Caki2 (cell line): ENCODE measurements at places on chromosomes 4 and X. TPM values are rescaled to one million over a fixed set of nuclear protein-coding genes. Genes with fewer than 3 reads are reported as not detected.

DNA sequence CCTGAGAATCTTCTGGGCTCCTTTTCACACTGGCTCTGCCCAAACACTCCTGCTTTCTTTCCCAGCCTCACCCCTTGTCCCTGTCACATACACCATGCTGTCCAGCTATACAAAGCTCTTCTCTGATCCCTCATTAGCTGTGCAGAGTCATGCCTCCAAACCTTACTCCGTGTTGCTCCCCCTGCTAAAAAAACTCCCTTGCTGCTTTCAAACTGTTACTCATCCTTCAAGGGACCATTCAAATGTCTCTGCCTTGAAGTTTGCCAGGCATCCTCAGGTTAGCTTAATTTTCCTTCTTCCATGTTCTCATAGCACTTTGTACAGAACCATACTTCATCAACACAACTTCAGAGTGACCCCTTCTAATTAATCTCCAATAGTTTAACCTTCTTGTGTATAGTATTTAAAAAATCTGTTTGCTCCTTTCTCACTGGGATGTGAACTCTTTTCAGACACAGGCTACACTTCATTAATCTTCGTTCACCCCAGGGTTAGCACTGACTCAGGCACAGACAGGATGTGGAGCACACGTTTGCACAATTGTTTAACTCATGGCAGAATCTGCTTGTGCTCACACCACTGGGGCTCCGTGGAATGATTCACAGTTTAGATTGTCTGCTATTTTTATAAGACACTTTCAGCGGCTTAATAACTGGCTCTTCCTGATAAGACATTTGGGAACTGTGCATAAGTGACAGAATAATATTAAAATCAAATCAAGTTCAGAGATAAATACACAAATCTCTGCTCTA, 21.4 kb upstream of the SEL1L3 start:
- peak; percentile 71 for DNase-seq

- DNase-seq, result no peak
Observed at GRCh38 chr4:87031920-87032319, 97.1 kb downstream of the AFF1 start.

Gene PLRG1
- total RNA-seq, result 62.1 and 105 TPM in 2 replicates

Gene ABCG2
- total RNA-seq, result 1.2 and 12.8 TPM in 2 replicates

GRCh38 chr4:101197350-101197749, 150.0 kb downstream of the PPP3CA start:
- no peak for DNase-seq

GRCh38 chr4:5710961-5711478, at the start of gene EVC:
EVC (plus strand) TSS chr4:5711201; CDS start chr4:5711381, 180 bp downstream.
- DNase-seq, result peak; percentile 75

DNA sequence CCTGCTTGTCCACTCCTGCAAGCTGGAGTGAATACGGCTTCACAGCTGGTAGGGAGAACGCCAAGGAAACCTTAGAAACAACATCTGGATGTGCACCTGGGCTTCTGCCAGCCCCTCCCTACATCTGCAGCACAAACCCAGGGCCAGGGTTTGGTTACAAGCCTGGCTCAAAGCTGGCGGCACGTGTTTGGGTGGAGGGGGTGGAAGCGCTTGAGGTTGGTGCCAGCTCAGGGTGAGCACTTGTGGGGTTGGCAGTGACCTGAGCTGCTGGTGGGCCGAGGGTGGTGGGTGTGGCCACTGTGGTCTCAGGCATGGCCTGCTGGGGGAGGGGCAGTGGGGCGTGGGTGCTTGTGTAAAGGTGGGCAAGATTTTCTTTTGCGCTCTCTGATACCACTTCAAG, 15.6 kb downstream of the ELF4 start:
- no peak for DNase-seq

DNA sequence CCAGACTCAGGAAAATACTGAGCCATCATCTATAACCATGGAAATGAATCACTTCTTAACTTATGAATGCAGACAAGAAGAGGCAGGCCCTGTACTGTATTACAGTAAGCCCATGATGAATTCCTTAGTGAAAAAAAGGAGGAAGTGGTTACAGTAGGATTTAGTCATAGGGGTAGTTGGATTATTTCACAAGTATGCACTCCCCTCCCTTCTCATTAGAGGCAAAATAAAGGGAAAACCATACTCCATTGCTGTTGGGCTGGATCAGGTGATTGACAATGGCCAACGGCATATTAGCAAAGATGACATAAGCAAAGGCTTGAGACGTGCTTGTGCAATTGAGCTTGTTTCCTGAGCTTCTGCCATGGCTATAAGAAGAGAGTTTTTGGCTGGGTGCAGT, 181.1 kb upstream of the PRPS2 start:
- peak; percentile 21 for DNase-seq

GRCh38 chr4:99405433-99406115, 29.6 kb downstream of the ADH7 start:
- DNase-seq, result peak; percentile 66

DNA sequence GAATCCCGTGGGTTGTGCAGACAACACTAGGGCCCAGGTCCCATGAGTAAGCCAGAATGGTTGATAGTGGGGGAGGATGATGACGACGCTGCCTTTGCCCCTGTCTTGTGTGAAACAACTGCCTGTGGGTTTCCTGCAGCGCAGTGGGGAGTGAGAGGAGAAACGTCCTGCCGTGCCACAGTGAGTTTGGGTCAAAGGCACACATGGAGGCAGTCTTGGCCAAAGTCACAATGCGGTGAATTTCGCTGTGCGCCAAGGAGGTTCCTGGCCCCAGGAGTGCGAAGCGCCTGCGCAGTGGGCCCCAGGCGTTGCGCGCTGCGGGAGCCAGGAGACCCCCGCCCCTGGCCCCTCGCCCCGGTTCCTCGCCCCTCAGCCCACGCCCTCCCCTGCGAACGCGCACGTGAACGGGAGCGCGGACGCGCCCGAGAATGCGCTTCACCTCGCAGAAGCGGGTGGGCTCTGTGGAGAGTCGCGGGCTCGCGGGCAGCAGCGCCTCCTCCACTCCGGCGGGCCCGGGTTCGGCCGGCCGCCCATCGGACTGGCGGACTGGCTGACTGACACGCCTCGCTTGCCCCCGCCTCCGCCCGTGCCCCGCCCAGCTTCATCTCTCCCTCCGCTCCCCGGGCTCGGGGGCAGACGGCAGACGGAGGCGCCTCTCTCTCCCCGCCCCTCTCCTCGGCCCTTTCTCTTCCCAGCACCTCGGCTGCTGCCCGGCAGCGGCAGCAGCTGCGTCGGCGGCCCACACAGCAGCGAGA, at the start of gene NUDT10:
Gene NUDT10 (plus strand): TSS at position 635 of the 755 bp plus-strand sequence. CDS start 144 bp downstream, outside the sequence.
- DNase-seq, result peak; percentile 80

DNA sequence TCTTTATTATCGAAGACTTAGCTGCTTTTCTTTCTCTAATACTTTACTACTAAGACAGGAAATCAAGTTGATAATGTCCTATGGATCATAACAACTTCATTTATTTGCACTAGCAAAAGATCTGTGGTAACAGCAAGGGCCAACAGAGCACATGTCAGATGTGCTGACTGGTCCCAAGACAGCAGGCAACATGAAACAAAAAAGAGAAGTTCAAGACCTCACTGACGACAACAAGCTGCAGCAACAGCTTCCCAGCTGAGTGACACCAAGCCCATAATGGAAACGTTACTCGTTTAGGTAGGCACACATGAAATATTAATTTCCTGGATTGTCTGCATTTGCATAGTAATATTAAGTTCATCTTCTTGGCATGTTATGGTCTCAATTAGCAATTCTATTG, 126.9 kb downstream of the UNC5C start:
- no peak for DNase-seq

Gene TRIM75
- total RNA-seq, result not detected in 2 replicates

DNA sequence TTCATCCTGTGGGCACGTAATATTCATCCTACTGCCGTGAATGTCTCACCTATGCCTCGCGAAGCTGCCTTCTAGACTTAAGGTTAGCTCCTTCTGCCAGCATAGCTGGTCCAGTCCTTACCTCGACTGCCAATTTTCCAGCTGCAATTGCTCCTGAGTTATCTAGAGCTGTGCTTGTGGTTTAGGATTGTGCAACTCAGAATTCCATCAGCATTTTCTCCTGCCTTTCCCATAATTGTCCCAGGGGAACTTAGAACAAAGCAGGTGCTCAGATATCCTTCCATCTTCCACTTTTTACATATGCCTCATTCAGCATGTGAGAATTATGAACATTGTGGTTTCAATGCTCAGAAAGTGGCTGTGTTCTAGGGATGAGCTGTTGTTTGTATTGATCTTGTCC, 131.4 kb upstream of the ADGRL3 start:
- DNase-seq, result no peak

- no peak for DNase-seq
Observed at GRCh38 chrX:107701493-107702121, 73.3 kb downstream of the PRPS1 start.

- no peak for DNase-seq
Observed at GRCh38 chr4:17811078-17811603, 362 bp downstream of the NCAPG start.

GRCh38 chr4:69823481-69824186, 36.3 kb downstream of the SULT1E1 start:
- peak; percentile 41 for DNase-seq

- DNase-seq, result no peak
Observed at GRCh38 chr4:138252551-138252950, 10.4 kb upstream of the SLC7A11 start.

DNA sequence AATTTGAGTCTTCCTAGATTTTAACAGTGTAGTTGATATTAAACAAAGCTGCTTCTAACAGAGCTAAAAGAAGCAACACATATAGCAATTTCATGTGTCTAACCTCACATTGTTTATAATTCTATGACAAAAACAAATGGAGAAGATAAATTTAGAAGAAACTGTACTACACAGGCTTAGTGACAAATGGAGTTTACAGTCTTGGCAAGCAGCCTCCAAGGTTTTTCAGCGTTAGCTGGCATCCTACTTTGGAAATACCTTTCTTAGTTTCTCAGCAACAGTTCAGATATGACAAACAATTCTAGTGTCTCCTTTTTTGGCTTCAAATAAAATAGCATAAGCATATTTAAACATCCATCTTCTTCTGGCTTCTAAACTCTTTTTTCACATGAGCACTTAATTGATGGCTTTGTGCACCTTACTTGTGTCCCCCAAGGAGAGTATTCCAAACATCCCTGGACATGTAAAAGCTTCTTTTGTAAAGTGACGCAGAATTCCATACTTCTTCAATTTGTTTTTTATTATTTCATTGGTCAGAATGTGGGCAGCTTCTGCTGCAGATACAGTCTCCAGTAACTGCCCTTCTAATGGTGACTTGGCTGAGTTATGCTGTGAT, 249.8 kb downstream of the ANTXR2 start:
- DNase-seq, result no peak

GRCh38 chrX:150767475-150768131, 74.4 kb downstream of the MTMR1 start:
- DNase-seq, result no peak

- DNase-seq, result no peak
Observed at GRCh38 chr4:3523628-3524221, 8.5 kb downstream of the LRPAP1 start.

- DNase-seq, result no peak
Observed at GRCh38 chr4:17695341-17695740, 80.9 kb downstream of the MED28 start.

Gene LRIT3
- total RNA-seq, result not detected in 2 replicates

GRCh38 chr4:2046031-2046961, 12.8 kb upstream of the NAT8L start:
- no peak for DNase-seq

Gene SPOCK3
- 1.7 TPM in 1 of 2 replicates, not detected in the other for total RNA-seq

GRCh38 chr4:6043843-6044242, 25.6 kb upstream of the C4orf50 start:
- DNase-seq, result no peak

DNA sequence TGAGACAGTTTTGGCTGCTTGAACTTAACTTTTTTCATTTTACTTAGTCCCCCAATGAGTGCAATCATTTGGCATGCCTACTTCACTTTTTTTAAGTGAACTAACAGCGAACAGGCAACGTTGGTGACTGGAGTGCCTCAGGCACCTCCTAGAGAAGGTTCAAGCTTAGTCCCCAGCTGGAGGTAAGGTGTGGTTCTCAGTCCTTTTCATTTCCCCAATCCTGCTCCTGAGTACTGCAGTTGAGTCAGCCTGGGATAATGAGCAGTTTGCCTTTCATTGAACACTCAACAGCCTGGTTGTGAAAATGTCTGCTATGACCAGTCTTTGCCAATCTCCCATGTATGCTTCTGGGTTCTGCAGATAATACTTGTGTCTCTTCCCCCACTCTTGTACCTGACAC, 109.5 kb downstream of the CDKL5 start:
- DNase-seq, result no peak

GRCh38 chr4:179095585-179096221, 1653.5 kb upstream of the AGA start:
- peak; percentile 7 for DNase-seq

Gene GSX2
- total RNA-seq, result not detected in 2 replicates

GRCh38 chr4:107951551-107951950, 20.2 kb downstream of the CYP2U1 start:
- DNase-seq, result no peak

- no peak for DNase-seq
Observed at GRCh38 chr4:63085091-63085490, 1324.2 kb downstream of the TECRL start.

DNA sequence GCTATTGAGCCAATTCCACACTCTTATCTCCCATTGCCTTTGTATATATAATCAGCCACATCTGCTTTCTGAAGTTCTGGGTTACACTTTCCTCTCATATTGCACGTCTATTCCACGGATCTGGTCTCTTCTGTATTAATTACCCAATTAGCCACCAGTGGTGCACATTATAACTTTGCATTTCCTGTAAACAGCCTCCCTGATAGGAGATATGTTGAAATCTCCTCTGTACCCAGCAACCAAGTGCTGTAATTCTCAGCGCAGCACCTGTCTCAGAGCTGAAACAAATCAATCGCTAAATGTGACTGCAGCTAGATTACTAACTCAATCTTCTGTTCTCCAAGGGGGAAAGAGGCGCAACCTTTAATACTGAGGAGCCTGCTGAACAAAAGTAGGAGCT, 326.4 kb downstream of the SLITRK2 start:
- DNase-seq, result no peak

Gene MAGEE1
- total RNA-seq, result 0.46 and 1.7 TPM in 2 replicates

Gene MAGEB10
- not detected in 2 replicates for total RNA-seq

DNA sequence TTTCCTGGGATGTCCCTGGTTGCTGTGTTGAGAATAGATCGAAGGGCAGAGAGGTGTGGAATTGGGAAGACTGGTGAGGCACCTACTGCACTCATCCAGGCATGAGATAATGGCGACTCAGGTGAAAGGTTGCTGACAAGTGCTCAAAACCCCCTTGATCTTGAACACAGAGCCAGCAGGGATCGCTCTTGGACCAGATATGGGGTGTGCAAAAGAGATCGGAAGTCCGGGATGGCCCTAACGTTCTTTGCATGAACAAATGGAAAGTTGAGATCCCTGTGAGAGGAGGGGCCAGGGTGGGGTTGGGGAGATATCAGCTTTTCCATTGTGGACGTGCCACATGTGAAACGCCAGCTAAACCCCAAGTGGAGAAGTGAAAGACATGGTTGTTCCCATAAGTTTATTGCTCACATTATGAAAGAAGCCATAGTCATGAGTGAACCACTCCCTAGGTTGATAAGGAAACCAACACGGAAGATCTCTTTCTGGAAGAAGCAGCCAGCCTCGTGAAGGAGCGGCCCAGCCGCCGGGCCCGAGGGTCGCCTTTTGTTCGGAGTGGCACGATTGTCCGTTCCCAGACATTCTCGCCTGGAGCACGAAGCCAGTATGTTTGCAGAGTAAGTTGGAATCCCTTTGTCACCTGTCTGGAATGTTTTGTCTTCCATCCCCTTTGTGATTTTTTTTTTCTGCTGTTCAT, 22.6 kb upstream of the CLCN4 start:
- no peak for DNase-seq

GRCh38 chr4:88938138-88938537, 118.8 kb downstream of the FAM13A start:
- DNase-seq, result peak; percentile 6

Gene SLC2A9
- 1.2 TPM in 1 of 2 replicates, not detected in the other for total RNA-seq
